ENCODE measurements at places on chromosomes 11 and 22. TPM values are rescaled to one million over a fixed set of nuclear protein-coding genes. Genes with fewer than 3 reads are reported as not detected.

DNA sequence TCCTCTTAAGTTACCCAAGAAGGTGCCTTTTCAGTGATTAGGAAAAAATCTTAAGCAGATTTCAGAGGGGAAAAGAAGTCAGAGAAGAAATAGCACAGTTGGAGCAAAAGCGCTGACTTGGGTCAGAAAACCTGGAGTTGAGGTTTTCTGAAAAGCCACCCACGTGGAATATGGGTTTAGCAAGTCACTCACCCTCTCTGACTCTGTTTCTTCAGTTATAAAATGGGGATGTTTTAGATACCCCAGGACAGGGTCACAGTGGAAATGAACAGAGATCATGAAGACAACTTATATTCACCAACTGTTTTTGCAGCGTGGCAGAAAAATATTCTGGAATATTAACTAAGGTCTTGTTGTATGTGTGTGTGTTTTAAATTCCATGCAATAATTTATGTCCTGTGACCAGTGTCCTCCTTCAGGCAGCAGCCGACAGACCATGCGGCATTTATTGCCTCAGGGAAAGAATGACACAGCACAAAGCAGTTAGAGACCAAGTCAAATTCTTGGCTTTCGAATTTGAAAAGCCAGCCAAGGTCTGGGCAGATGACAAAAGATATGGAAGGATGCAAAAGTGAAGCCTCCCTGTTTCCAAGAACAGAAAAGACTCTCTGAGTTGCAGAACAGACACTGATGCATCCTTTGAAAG lies 119.9 kb downstream of the MIAT start:
- no peak for DNase-seq

GRCh38 chr22:50144005-50144614 lies 26.4 kb upstream of the PANX2 start:
- DNase-seq: no peak

- DNase-seq: no peak
These were observed 44.8 kb downstream of the ENDOD1 start for GRCh38 chr11:95134491-95134890.

The PDGFD gene
- 3.8 TPM for total RNA-seq

The ELMOD1 gene
- total RNA-seq: 1.6 TPM

GRCh38 chr11:16153951-16154350 lies 202.4 kb downstream of the SOX6 start:
- no peak for DNase-seq

The HTR3A gene
- total RNA-seq: 6.5 TPM

DNA sequence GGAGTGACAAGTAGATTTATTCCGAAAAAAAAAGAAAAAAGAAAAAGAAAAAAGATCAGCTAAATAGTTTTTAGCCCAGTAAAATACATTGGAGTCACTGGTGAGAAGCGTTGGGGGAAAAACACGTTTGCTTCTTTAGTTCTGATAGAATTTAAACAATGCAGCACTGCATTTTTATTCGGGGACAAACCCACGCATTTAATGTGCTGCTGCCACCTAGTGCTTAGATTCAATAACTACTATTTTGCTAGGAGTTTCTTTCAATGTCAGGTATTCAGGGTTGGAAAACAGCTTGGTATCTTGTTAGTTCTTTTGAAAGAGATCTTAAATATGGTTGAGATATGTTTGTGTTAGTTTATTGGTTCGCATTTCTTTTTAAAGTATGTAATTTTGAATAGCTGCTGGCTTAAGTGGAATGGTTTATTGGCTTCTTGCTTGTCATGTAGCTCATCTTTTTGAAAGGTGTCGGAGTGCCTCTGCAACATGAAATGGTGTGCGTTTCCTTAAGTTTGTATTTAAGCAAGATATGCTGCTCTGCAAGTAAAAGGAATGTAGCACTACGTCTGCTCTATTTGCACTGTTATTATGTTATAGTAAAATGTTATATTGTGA lies 41.9 kb downstream of the SVIP start:
- no peak for DNase-seq

The CAVIN3 gene
- total RNA-seq: 17.7 TPM
